ENCODE measurements at places on chromosomes 3 and 15.

GRCh38 chr3:38307599-38307998 is 25.5 kb downstream of the SLC22A14 start:
- no peak for DNase-seq

GRCh38 chr15:36908991-36909390 is 191.4 kb downstream of the MEIS2 start:
- no peak for DNase-seq

- no peak for DNase-seq
Measured at GRCh38 chr15:71143373-71144310, 28.4 kb downstream of the THSD4 start.

- DNase-seq: no peak
Measured at GRCh38 chr15:67259379-67259778, 4.8 kb downstream of the IQCH start.

- no peak for DNase-seq
Measured at GRCh38 chr3:139394116-139394515, 4.7 kb upstream of the COPB2 start.

Measured in AG09319 (cell line).